ENCODE measurements at places on chromosomes 1 and 21.

- DNase-seq, result peak; percentile 72
Measured at GRCh38 chr1:150974580-150975478, at the start of gene CERS2. TSS of gene CERS2 (minus strand) at chr1:150974835. CDS start at chr1:150969090, 5,745 bp downstream.

DNA sequence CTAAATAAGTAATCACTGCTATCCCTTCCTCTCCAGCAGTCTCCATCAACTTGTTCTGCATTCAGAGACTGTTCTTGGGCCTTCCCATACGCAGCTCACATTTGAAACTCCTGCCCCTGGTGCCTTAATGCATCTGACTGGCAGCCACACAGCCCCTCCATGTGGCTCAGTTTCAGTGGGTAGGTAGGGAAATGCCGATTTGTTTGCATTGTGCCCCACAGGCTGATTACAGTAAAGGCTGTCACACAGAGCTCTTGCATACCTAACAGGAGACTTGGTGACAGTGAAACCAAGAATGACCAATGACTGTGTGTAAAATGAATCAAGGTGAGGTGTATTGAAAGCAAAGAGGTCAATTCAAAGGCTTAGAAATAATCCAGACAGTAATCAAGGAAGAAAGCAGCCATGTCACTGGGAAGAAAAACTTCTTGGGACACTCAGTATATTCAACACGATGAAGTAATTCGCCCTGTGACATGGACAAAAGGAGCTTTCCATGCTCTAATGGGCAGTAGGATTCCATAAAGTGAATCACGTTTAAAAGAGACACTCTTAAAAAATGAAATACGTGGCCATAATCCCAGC is 12.7 kb upstream of the B3GALNT2 start:
- no peak for DNase-seq

GRCh38 chr1:64516301-64516700 is 46.4 kb downstream of the CACHD1 start:
- no peak for DNase-seq

DNA sequence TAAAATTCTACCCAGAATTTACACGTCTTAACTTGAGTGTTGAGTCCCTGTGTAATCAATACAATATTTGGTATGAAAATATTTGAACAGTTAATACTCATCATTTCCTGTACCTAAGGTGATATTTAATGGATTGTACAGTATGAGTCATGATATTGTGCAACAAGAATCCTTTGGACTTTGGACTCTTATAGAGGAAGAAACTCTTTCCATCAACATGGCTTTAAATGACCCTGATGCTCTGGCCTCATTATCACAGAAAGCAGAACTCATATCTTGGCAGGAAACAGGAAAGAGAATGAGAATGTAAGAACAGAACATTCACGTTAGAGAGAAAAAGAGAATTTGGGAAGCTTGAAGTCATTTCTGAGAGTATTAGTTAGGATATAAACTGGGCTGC is 168.8 kb upstream of the B3GALT2 start:
- no peak for DNase-seq

DNA sequence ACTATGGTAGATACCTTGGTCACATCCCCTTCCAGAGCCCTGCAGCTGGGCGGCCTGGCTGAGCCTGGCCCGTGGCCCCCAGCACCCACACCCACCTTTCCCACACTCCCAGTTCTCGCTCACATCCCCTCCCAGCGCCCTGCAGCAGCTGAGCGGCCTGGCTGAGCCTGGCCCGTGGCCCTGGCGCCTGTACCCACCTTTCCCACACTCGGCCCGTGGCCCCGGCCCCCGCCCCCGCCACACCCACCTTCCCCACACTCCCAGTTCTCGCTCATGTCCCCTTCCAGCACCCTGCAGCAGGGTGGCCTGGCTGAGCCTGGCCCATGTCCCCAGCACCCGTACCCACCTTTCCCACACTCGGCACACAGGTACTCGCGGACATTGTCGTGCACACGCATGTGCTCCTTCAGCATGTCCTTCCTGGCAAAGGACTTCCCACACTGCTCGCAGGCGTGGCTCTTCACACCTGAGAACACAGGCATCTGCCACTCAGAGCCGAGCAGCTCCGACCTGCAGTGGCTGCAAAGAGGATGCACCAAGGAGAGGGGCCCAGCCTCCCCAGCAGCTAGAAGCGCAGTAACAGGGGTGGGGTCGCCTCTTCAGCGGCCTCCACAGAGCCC is 52.5 kb upstream of the RIPK4 start:
- no peak for DNase-seq

DNA sequence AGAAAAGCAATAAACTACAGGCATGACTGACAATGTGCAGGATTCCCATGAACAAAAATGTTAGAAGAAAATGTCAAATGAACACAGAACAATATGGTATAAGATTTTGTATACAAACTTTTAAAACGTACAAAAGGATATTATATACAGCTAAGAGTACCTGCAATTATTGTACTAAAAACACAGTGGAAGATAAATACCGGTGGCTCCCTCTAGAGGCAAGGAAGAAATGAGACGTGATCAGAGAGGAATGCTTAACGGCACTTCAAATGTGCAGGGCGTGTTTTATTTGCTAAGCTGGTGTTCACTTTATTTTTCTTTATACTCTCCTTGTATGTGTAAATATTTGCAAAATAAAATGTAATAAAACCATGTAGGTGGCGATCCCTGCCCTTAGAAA is 191.8 kb upstream of the SAMSN1 start:
- DNase-seq, result peak; percentile 14
